ENCODE measurements at places on chromosomes 1 and 21. TPM values are rescaled to one million over a fixed set of nuclear protein-coding genes. Genes with fewer than 3 reads are reported as not detected.

CCDC30 gene
- 1.2 TPM for total RNA-seq

FHAD1 gene
- total RNA-seq, result not detected

ZFP69B gene
- total RNA-seq, result 0.87 TPM

DCST1 gene
- total RNA-seq, result not detected

B3GALNT2 gene
- 20.7 TPM for total RNA-seq

TPTE gene
- not detected for total RNA-seq

LCE1A gene
- total RNA-seq, result not detected

BGLAP gene
- total RNA-seq, result 1.1 TPM

PRAMEF2 gene
- total RNA-seq, result not detected

ADAM30 gene
- total RNA-seq, result not detected

SPATA45 gene
- not detected for total RNA-seq

UBL4B gene
- total RNA-seq, result not detected
